ENCODE measurements at places on chromosomes 6 and 20.

- DNase-seq: no peak
Observed at GRCh38 chr6:81054036-81054435, 698.4 kb downstream of the TENT5A start.

- DNase-seq: no peak
Observed at GRCh38 chr20:60116128-60116909, 158.1 kb downstream of the CDH26 start.

- no peak for DNase-seq
Observed at GRCh38 chr6:33540768-33541167, 39.3 kb downstream of the BAK1 start.

DNA sequence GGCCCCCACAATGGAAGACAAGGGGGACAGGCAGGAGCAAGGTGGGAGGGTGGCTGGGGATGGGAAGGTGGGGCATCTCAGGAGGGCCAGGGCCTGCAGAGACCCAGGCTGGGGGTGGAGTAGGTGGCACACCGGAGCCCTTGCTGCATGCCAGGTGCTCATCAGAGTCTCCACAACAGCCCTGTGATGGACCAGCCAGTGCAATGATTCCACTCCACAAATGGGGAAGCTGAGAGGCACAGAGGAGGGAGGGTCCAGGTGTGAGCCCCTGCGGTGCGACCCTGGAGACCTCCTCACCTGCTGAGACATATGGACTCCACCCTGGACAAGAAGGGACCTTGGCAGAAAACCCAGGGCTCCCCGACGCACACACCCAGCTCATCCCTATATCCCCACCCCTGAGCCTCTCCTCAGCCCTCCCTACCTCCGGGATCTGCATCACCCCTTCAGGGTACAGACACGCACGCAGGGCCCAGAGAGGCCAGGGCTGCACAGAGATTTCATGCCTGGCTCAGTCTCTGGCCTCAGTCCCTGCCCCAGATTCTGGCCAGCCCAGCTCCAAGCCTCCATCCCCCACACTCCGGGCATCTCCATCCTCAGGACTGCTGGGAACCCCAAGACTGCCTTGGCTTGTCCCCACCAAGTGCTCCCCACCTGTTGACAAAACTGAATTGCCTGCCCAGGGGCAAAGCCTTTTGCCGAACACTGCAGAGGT lies 7.1 kb upstream of the GRM4 start:
- DNase-seq: no peak

- DNase-seq: no peak
Observed at GRCh38 chr6:46437671-46438221, 53.5 kb downstream of the RCAN2 start.

GRCh38 chr6:159760602-159761057 lies 1.2 kb upstream of the ACAT2 start:
- no peak for DNase-seq

GRCh38 chr6:33874136-33874760 lies 70.4 kb upstream of the MLN start:
- DNase-seq: no peak

- DNase-seq: no peak
Observed at GRCh38 chr6:133291671-133292070, 50.5 kb downstream of the EYA4 start.

- DNase-seq: no peak
Observed at GRCh38 chr6:28643017-28643740, 117.5 kb downstream of the GPX5 start.

GRCh38 chr6:3861424-3861823 lies 12.3 kb downstream of the FAM50B start:
- DNase-seq: no peak

GRCh38 chr6:46940433-46941226 lies 18.9 kb upstream of the ADGRF5 start:
- DNase-seq: peak; percentile 75

GRCh38 chr20:50469176-50469723 lies 40.9 kb upstream of the PTPN1 start:
- DNase-seq: no peak

DNA sequence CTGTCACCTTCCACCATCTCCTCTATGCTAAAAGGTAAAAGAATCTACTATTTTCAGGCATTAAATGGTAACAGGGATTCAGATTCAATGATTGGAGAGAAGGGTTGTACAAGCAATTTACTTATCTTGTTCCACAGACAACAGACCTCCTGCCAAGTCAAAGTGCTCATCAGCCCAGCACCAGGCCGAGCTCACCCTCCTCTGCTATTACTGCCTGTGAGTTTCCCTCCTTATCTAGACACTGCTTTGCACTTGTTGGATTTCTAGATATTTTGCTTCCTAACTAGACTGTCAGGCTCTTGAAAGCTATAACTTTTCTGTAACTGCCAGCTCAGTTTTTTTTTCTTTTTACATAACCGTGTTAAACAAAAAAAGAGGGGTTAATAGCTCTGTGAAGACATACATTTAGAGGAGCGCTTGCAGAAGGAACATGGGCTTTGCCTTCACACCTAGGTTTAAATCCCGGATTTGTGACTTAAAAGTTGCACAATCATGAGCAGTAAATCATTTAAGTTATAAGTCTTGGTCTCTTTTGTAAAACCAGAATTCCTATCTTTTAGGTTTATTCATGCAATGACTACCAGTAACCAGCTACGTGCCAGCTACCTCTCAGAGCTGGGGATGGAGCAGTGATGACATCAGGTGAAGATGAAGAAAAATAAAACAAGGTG lies 1.1 kb upstream of the FAM162B start:
- no peak for DNase-seq

DNA sequence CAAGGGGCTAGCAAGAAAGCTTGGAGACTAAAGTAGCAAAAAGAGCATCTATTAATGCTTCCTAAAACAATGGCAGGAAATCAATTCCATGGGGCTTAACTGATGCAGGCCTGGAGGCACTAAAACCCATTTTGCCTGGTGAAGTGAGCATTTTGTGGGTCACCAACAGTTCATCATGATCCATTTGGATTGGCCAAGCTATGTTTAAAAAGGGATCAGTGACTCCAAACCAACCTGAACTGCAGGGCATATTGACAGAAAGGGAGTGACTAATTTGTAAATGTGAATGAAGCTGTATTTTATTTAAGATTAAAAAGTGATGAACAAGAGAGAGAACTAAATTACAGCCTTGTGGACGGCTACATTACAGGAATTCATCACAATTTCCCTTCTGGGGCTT lies 132.0 kb downstream of the PCSK2 start:
- DNase-seq: no peak

DNA sequence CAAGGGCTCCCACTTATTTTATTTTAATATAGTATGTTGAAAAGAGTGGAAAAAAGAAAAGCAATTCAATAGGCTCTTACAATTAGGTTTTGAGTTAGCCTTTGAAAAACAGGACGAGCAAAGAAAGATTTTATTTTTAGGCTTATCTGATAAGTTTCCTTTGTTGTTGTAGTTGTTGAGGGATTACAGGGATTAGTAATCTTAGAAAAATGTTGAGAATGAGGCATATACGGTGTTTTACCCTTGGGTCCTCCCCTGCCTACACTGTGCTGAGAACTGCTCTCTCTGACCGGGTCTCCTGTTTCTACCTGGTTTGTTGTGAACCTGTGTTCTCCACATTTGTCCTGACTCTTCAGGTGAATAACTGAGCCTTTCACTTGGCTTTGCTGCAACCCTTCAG lies 16.7 kb downstream of the TRAPPC3L start:
- no peak for DNase-seq

DNA sequence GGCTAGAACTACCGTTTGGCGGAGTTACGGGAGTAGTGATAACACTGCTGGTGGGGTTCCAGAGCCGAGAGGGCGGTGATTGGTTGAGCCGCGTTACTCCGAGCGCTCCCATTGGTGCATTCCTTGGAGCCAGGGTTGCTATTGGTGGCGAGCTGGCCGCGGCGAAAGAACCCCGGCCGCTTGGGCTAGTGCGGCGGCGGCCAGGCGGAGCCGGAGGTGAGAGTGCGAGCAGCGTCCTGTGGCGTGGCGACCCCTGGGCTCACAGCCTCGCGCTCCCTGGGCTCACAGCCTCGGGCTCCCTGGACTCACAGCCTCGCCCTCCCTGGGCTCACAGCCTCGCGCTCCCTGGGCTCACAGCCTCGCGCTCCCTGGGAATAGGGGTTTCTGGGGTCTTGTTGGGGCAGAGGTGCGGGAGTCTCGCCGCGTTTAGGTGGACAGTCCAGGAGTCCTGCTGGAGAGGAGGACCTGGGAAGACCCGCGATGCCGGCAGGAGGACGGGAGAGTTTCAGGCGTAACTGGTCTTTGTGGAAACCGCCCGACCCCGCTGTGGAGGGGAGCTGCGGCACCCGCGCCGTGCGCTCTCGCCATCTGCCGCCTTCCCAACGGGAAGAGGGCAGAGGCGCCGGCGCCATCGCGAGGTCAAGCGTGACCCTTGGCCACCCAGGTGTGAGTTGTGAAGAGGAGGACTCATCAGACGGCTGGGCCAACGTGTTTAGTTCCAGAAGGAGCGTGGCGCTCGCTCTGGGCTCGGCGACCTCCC lies 12.2 kb downstream of the PRDM13 start:
- no peak for DNase-seq

- DNase-seq: no peak
Observed at GRCh38 chr6:153074761-153075160, 56.3 kb downstream of the RGS17 start.

DNA sequence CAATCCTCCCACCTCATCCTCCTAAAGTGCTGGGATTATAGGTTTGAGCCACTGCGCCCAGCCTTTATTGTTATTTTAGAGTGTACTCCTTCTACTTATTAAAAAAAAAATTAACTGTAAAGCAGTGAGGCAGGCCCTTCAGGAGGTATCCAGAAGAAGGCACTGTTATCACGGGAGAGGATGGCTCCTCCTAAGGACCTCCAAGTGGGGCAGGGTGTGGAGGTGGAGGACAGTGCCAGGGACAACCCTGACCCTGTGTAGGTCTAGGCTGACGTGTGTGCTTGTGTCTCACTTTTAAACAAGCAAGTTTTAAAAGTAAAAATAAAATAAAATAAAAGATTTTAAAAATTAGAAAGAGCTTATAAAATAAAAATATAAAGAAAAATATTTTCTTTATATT lies 23.7 kb upstream of the TAF4 start:
- no peak for DNase-seq

- no peak for DNase-seq
Observed at GRCh38 chr6:137589067-137589848, 95.1 kb upstream of the OLIG3 start.

- peak; percentile 80 for DNase-seq
Observed at GRCh38 chr20:9087531-9088217, 18.8 kb downstream of the PLCB4 start.

GRCh38 chr20:49346682-49347081 lies 68.8 kb upstream of the ZNFX1 start:
- no peak for DNase-seq

DNA sequence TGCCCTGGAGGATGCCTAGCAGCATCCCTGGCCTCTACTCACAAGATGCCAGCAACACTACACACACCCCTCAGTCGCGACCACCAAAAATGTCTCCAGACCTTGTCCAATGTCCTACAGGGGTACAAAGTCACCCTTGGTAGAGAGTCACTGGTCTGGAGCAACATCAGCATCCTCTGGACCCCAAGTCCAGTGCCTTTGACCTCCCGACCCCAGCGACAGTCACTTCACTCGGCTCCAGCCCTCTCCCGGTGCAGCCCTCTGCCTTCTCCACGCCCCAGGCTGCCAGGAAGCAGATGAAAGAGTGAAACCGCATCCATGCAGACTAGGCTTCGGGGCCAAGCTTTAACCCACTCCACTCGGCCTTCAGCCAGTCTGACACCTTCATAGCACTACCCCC lies 92.0 kb upstream of the SRSF6 start:
- no peak for DNase-seq
